CD4-positive, CD25-positive, alpha-beta regulatory T cell (primary cell): ENCODE measurements at places on chromosomes 5 and 9. TPM values are rescaled to one million over a fixed set of nuclear protein-coding genes. Genes with fewer than 3 reads are reported as not detected.

- DNase-seq = no peak
These were observed 17.5 kb downstream of the CXXC5 start for GRCh38 chr5:139665626-139666025.

DNA sequence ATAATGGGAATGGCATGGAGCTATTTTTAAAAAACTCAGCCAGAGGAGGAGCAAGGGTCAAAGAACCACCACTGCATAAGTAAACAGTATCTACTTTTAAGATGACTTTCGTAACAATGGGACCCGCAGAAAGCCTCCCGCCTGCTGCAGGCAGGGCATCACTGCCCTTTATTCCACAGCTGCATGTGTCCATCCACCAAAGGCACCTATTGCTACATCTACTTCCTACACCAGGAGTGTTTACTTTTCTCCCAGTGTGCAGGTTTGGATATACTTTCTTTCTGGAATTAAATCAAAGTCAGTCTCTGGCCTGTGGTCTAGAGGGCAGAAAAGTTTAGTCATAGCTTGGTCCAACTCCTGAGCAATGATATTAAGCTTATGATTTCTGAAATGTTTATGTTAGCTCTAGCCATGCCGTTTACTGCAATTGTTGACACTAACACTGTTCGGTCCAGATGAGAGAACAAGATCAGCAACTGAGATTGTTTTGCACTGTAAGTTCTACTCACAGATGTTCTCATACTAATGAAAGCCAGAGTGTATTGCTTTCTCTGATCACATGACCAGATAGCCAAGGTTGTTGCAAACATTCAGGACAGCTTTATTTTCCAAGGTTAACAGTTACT, 391.5 kb downstream of the FGF10 start:
- DNase-seq = no peak

PPP3R2 gene
- total RNA-seq = not detected

- DNase-seq = no peak
These were observed 222.7 kb downstream of the DCP2 start for GRCh38 chr5:113199122-113199905.

NTRK2 gene
- total RNA-seq = 0.12 TPM

PCDHB14 gene
- not detected for total RNA-seq

DNA sequence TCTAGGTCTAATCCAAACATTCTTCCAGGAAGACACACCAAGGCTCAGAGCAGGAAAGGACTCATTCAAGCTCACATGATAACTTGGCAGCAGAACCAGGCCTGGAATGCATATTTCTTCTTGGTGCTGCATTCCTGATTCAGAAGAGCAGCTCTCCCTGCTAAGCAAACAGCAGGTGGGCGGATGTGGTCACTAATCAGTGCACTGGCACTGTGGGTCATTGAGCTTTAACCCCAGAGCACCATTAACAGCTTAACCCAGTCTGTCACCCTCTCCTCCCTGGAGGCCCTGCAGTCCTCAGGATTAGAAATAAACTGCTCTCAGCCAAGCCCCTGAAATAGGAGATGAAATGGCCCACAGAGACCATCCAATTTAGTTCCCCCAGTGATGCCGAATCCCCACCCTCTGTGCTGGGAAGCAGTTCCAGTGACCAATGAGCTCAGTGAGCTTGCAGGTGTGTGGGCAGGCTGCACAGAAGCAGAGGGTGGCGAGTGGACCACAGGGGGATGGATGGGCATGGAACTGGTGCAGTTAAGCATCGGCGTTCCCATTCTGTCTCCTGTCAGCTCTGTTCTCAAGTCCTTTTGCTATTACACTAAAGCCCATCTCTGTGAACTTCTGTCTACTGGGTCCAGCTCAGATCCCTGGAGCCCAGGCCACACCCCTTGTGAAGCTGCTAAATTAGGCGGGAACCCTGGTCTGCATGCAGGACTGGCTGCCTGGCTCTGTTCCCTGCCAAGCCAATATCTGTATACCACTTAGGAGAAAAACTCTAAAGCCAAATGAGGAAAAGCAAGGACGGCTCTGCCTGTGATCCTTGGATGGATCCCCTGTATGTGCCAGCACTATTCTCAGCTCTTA, 16.6 kb upstream of the MEGF9 start:
- no peak for DNase-seq

SPATA31A3 gene
- not detected for total RNA-seq

DNA sequence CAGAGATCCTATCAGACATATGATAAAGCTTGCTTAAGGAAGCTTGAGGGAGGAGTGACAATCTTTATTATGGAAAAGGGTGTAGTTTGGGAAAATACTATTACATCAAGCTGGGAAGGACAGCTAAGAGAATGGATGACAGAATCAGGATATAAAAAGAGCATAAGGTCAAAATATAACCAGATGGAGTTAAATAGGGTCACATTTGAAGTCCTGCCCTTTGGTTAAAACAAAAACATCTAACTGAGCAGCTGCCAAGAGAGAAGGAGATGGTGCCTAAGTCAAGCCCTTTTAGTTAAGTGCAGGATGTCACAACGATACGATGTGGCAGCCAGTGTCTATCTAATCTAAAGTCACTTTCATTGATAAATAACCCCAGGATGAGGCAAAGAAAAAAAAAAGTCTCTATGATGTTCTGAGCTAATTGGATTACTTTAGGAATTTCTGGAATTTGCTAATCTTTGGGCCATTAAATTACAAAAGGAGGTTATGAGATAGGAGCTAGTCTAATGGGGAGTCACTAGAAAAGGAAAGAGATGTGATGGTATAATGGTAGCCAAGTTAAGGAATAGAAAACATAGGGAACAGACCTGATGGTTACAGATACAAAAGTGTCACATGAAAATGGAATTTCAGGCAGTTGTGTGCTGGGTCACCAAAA, 365.2 kb downstream of the PDE4D start:
- DNase-seq = no peak

BTNL3 gene
- total RNA-seq = not detected

- no peak for DNase-seq
These were observed 254.3 kb downstream of the MAST4 start for GRCh38 chr5:66850354-66851075.

KIAA0825 gene
- 4.6 TPM for total RNA-seq

FBXL7 gene
- not detected for total RNA-seq

GRCh38 chr5:68418201-68418600, 202.6 kb downstream of the PIK3R1 start:
- DNase-seq = no peak

HAVCR2 gene
- total RNA-seq = 5.0 TPM

DNA sequence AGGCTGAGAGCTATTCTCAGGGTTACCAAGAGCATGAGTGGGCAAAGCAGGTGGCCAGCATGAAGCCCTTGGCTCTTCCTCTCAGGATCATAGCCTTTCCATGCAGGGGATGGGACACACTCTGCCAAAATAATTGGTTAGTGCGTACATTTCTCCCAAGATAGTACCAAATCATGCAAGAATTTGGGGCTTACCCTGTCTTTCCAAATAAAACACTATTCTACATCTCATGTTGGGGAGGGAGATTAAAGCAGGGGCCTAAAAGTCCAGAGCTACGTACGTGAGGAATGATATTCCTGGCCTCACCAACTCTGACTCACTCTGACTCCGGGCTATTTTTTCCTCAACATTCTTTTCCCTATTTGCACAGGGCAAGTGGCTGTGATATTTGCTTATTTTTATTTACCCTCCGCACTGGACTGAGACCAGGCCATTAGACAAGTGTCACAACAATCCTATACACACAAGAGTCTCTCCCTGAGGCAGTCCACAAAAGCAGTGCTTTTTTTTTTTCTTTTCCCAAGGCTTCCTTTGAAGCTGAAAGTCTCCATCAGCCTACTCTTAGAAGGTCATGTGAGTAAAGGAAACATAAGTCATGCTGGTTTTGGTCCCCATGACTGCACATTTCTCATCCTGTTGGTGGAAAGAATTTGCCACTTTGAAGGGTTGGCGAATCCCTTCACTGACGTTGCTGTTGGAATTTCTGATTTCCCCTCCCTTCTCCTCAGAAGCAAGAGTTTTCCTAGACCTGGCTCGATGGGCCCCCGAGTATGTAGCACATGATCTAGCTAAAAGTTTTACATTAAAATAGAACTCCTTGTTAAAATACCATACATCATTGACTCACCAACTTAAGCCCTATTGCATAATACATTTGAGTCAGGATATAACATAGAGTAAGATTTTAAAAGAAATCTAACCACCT, 40.0 kb downstream of the TMEM252 start:
- DNase-seq = no peak
